ENCODE measurements at places on chromosomes 3 and 15. TPM values are rescaled to one million over a fixed set of nuclear protein-coding genes. Genes with fewer than 3 reads are reported as not detected.

The EPHB1 gene
- 1.00 TPM for polyA plus RNA-seq

The SNTN gene
- polyA plus RNA-seq = not detected

The GOLGA6L7 gene
- not detected for polyA plus RNA-seq

The ISLR gene
- not detected for polyA plus RNA-seq

The CX3CR1 gene
- polyA plus RNA-seq = 1.8 TPM

The P2RY13 gene
- polyA plus RNA-seq = not detected
